ENCODE measurements at places on chromosomes 12 and 14.
A peak's percentile ranks its signal among the peaks of the same experiment; 100 is the strongest.

GRCh38 chr12:16608946-16609539 lies 3.1 kb upstream of the LMO3 start:
- peak; percentile 64 for DNase-seq

- DNase-seq, result no peak
Measured at GRCh38 chr12:62800707-62801400, 134.1 kb downstream of the PPM1H start.

DNA sequence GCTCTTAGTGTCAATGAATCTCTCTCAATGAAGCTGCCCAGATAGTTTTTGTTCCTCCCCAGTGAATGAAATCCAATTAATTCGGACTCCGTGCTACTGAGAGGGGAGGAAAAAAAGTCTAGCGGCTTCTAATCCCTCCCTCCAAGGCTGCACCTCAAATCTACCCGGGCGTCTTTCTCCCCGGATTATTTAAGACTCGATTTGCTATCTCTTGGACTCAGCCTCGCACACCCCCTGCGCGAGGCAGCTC lies 134 bp downstream of the DUSP6 start:
- DNase-seq, result no peak

DNA sequence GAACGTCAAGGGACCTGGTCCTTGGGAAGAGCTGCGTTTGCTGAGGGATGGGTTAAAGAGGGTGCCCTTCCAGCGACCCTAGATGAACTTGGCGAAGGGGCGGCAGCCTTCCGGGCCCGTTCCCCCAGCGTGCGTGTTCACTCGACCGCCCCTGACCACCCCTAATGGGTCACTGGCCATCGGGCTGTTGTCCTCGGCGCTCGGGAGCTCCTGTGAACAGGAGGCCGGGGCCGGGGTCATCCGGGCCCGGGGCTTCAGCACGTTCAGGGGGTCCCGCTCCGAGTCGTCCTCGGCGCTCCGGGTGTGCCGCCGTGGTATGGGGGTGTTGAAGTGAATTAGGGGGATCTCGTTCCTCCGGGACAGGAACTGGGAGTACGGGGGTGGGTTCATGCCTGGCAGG lies 9.2 kb downstream of the FGF23 start:
- DNase-seq, result no peak

GRCh38 chr14:91095178-91095577 lies 18.7 kb upstream of the DGLUCY start:
- DNase-seq, result no peak

GRCh38 chr12:132469423-132469822 lies 20.5 kb upstream of the FBRSL1 start:
- no peak for DNase-seq

DNA sequence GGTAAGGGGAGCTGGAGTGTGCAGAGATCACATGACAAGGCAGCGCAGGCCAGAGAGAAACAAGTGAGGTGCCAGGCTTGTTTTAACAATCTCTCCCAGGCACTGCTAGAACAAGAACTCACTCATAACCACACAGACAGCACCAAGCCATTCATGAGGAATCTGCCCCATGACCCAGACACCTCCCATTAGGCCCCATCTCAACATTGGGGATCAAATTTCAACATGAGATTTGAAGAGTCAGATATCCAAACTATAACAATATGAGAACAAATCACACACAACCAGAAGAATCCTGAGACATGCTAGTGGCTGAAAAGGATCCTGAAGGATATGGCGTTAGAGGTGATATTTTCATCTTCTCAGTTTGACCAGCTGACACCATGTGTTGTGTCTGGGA lies 21.9 kb downstream of the OR6J1 start:
- no peak for DNase-seq

DNA sequence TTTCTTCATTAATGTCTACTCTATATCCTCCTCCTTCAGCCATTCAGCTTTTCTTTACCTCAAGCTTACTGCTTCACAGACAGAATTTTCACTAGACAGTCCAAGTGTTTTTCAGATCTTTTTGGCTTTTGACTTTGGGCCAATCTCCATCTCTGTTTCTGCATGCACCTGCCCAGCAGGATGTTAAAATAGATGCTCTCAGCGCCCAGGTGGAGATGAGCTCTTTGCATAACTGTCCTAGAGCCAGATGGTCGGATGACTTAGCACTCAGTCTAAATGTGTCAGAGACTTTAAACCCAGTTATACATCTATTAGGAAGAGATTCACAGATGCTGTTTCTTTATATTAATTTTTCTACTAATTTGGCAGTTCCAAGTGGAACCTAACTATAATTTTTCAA lies 80.3 kb upstream of the SSTR1 start:
- DNase-seq, result no peak

DNA sequence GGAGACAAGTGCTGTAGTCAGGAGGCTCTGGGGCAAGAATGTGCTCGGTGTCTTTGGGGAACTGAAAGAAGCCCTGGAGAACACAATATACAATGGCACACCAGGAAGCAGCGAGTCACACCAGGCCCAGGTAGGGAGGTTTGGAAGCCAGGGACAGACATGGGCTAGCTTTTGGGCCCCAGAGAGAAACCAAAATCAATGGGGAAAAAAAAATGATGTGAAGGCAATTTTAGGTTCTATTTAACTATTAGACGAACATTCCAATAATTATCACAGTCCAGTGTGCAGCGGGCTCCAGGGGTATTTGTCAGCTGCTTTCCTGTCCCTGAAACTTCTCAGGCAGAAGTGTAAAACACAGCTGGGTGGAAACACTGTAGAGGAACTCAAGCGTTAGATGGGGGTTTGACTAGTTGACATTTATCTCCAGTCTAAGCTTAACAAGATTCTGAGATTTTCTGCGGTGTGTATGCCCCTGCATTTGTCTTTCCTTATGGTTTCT lies 21.8 kb upstream of the EGLN3 start:
- DNase-seq, result no peak

- DNase-seq, result no peak
Measured at GRCh38 chr14:106235356-106236159, 709.2 kb downstream of the TMEM121 start.

- DNase-seq, result peak; percentile 93
Measured at GRCh38 chr14:73712540-73713180, 1.5 kb downstream of the PNMA1 start.

GRCh38 chr12:68175557-68176061 lies 16.1 kb upstream of the IFNG start:
- DNase-seq, result peak; percentile 48

GRCh38 chr12:24268663-24269186 lies 319.3 kb upstream of the SOX5 start:
- DNase-seq, result no peak

- DNase-seq, result no peak
Measured at GRCh38 chr12:95244350-95244749, 26.7 kb downstream of the VEZT start.

- no peak for DNase-seq
Measured at GRCh38 chr14:85087201-85087600, 442.7 kb upstream of the FLRT2 start.

- DNase-seq, result no peak
Measured at GRCh38 chr12:128079446-128079845, 187.5 kb upstream of the TMEM132C start.

DNA sequence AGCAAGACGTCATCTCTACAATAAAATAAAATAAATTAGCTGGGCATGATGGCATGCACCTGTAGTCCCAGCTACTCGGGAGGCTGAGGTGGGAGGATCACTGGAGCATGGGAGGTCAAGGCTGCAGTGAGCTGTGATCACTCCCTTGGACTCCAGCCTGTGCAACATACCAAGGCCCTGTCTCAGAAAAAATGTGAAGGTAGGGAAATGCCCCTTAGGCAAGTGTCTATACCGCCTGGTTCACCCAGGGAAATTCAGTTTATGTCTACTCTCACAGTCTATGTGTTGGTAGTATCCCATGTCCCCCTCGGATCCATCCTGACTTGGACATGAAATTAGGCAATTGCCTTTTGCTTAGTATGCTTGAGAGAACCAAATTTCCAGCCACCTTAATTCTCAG lies 88.4 kb upstream of the TMEM132C start:
- no peak for DNase-seq

DNA sequence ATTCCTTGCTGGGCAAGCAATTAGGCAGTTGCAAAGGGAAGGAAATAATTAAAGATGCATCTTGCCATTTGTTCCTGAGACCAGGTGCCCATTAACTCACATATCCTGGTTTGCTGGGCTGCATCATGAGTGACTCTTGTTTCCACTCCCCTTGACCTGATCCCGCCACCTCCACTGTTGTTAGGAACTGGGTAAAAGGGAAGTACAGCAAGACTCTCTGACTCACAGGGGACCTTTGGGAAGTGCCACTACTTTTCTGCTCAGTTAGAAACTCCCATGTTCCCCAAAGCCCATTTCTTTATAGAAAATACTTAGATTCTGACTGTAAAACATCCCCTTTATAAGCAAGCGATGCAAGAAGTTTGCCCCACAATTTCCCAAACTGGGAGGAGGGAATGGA lies 186.0 kb upstream of the BCL2L14 start:
- DNase-seq, result no peak

DNA sequence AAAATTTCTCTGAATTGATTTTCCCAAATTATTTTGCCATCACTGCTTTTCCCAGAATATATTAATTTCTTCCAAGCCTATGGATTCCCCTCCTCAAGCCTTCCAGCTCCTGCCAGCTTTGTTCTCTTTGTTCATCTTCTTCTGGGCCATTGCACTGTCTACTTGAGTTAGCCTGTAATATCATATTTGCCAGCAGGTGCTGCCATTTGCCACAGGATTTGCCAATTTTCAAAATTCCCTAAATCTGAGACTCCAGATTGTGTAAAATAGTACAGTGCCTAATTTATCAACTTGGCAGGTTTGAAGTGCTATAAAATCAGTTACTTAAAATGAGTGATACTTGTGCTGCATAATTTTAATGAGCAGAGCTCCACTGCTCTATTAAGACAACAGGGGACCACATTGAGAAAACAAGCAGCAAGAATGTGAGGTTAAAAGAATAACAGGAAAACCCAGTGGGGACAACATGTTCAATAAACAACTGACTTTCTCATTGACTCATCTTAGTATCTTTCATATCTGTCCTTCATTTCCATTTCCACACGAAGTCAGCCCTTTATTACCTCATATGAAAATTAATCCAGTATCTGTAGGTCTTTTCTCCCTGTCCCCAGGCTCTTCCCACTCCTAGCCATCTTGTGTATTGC lies 84.6 kb upstream of the CCDC196 start:
- peak; percentile 55 for DNase-seq

DNA sequence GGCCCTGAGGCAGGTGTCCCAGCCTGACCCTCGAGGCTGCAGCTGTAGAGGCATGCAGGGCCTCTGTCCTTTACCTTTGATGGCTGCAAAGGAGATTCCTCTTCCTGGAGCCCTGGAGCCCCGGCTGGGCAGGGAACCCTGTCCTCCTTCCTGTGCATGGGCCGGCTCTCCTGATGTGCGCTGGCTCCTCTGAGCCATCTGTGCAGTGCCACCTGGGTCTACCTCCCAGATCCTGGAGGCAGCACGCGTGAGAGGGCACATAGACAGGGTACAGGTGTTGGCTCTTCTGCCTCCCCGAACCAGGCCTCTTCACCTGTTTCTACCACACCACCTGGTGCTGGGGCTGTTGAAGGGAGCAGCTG lies 115.1 kb downstream of the BEGAIN start:
- peak; percentile 99 for DNase-seq

DNA sequence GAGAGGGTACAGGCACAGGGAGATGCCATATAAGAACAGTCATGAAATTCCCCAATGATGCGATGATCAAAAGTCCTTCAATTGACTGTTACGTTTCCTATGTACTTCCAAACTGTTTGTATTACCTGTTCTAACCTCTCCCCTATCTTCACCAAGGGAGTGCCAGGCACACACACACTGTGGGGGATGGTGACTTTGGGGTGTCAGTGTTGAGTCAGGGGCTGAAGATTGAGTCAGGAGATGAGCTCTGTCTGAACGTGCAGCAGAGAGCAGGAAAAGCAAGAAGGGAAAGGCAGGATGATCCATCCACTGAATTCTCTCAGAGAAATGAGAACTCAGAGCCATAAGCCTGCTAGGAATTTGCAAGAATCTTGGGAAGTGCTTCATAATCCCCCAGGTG lies 153.4 kb downstream of the EFCAB11 start:
- no peak for DNase-seq

DNA sequence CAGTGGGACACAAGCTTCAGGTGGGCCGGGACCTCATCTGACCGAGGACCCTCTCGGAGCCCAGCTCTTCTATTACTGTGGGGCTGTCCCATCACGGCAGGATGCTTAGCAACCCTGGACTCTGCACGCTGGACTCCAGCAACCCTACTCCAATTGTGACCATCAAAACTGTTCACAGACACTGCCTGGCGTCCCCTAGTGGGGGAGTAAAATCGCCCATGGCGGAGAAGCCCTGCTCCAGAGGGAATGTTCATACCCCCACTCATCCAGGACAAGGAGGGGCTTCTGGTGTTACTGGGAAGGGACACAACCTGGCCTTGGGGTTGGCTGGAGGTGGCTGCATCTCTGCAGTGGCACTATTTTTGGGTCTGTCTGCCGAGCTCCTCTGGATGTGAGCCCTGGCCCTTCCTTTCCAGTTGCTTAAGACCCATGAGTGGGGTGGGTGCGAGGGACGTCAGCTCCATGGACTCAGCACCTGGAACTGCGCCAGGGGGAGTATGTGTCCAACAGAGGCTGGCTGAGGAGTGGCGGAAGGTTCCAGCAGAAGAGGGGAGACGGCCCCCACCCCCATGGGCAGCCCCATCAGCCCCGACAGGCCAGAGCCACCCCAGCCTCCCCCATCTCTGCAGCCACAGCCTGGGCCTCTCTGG lies 103.8 kb downstream of the RFLNA start:
- no peak for DNase-seq

GRCh38 chr12:65754744-65755595 lies 69.3 kb upstream of the HMGA2 start:
- no peak for DNase-seq

- no peak for DNase-seq
Measured at GRCh38 chr14:89862856-89863255, 91.7 kb downstream of the EFCAB11 start.

- DNase-seq, result no peak
Measured at GRCh38 chr12:56775638-56776037, 12.5 kb downstream of the HSD17B6 start.

- peak; percentile 26 for DNase-seq
Measured at GRCh38 chr12:53219956-53220693, 11.9 kb downstream of the RARG start.

GRCh38 chr14:59830338-59830734 lies 40.2 kb downstream of the RTN1 start:
- DNase-seq, result no peak

- peak; percentile 93 for DNase-seq
Measured at GRCh38 chr14:23237772-23238594, at the start of gene RNF212B. Gene RNF212B (plus strand): TSS chr14:23237936. CDS start chr14:23240346, 2,410 bp downstream.

DNA sequence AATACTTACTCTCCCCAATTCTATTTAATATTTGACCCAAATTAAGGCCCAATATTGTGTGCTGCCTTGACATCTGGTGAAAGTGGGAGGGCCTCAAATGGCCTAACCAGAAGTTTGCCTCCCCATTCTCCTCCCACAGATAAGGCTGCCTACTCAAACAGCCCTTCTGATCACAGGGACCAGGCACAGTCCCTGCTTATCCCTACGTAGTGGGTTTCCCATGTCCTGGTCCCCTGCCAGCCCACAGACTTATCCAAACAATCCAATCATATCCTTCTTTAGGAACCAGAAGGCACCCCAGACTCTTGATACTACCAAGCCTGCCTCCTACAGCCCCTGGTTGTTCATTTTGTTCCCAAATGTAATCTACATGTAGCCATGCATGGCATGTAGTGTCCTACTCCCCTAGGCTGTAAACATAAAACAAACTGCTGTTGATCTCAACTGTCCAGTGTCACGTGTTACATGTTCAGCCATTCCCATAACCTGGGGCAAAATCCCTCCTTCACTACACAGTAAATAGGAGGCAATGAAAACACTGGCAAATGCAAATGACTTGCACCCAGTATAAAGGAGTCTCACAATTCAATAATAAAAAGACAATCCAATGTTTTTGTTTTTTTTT lies 49.3 kb downstream of the EEA1 start:
- DNase-seq, result no peak

GRCh38 chr12:75529826-75530225 lies 18.4 kb upstream of the KRR1 start:
- no peak for DNase-seq
